ENCODE measurements at places on chromosomes 3 and 15.

- peak; percentile 39 for DNase-seq
Measured at GRCh38 chr3:62201438-62202035, 171.8 kb downstream of the FEZF2 start.

DNA sequence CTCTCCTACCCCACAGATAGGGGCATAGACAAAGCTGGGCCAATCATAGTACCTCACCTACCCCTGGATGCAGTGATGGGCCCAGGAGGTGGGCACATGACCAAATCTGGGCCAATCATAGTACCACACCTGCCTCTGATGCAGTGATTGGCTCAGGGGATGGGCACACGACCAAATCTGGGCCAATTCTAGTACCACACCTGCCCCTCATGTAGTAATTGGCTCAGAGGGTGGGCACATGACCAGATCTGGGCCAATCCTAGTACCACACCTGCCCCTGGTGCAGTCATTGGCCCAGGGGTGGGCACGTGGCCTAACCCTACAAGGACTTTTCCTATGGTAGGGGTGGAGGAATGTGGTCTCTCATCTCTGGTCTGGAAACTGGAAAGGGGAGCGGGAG lies 56.9 kb upstream of the MEF2A start:
- no peak for DNase-seq

DNA sequence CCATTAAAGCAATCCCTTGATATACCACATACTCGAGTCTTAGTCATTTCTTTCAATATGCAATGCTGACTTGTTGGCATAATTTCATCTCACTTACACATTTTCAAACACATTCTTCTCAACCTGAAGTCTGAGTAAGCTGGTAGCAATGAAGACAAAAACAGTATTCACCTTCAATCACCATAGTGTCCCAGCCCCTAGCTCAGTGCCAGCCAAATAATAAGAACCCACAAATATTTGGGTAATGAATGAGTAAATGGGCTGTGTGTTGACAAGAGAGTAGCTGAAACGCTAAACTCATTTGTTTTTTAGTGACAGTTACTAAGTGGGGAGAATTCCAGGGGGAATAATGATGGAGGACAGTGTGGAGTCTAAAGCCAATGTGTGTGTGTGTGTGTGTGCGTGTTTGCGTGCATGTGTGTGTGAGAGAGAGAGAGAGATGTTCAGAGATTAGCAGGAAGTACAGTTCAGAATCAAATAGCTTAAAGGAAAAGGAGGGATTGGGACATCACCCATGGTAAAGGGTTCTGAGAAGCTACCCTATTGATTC lies 165.7 kb downstream of the GAP43 start:
- DNase-seq = no peak

- DNase-seq = peak; percentile 64
Measured at GRCh38 chr3:71026634-71027578, 556.6 kb downstream of the FOXP1 start.

GRCh38 chr3:2211568-2211967 lies 112.9 kb downstream of the CNTN4 start:
- no peak for DNase-seq

GRCh38 chr15:77688693-77689092 lies 56.0 kb upstream of the LINGO1 start:
- no peak for DNase-seq

DNA sequence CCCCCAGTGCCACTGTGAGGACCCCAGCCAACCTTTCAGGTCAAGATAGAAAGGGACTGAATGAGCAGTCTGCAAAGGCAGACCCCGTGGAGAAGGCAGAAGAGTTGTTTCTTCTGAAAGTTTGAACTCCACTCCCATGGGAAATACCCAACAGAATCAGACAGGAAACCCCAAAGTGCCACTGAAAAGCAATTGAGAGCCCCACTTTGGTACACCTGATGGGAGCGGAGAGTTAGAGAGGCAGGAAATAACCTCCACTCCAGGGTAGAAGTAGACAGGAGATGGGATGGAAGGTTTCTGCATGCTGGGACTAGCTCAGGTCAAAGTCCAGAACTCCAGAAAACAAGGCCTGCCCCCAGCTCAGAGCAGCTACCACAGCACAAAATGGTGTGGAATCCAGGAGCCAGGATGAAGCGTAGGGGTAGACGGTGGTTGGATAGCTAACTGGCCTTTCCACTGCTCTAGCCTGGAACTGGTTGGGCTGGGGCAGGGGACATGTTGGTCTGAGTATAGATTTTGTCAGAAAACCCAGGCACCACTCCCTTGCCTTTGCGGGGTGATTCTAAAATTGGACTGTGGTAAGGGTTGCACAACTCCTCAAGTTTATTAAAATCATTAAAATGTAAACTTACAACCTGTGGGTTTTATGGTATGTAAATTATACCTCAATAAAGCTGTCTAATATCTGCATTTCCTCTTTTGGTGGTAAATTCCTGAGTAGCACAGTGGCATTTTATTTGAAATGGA lies 1.9 kb upstream of the RAB43 start:
- DNase-seq = peak; percentile 79

GRCh38 chr15:89822951-89823711 lies 8.5 kb upstream of the ANPEP start:
- DNase-seq = no peak

DNA sequence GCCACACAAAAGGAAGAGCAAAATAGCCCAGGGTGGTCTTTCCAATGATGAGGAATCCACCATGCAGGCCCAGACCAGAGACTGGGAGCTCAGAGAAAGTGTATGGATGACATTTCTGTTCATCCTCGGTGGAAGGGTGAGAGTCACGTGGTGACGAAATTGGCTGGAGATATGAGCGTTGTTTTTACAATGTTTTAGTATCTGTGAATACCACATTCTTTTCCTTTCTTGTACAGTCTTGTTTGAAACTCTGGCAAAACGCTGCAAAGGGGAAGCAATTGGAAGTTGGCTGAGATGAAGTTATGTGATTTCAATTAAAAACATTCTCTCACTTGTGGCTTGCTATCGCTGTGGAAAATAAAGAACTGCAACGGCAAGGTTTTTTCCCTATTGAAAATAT lies 137.5 kb downstream of the MAGI1 start:
- no peak for DNase-seq

DNA sequence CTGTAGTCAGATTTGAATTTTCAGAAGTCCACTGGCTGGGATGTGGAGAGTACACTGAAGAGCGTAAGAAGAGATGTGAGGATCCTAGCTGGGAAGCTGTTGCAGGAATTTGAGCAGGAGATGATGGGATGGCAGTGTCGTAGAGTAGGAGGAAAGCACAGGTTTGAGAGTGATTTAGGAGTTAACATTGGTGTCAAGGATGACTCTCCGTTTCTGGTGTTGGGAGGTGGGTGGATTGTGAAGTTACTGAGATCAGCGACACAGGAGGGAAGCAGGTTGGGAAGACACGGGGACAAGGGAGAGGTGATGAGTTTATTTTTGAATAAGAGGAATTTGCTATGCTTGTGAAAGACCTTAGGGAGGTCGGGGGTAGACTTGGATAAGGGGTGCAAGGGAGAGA lies 434.2 kb upstream of the TPM1 start:
- no peak for DNase-seq

DNA sequence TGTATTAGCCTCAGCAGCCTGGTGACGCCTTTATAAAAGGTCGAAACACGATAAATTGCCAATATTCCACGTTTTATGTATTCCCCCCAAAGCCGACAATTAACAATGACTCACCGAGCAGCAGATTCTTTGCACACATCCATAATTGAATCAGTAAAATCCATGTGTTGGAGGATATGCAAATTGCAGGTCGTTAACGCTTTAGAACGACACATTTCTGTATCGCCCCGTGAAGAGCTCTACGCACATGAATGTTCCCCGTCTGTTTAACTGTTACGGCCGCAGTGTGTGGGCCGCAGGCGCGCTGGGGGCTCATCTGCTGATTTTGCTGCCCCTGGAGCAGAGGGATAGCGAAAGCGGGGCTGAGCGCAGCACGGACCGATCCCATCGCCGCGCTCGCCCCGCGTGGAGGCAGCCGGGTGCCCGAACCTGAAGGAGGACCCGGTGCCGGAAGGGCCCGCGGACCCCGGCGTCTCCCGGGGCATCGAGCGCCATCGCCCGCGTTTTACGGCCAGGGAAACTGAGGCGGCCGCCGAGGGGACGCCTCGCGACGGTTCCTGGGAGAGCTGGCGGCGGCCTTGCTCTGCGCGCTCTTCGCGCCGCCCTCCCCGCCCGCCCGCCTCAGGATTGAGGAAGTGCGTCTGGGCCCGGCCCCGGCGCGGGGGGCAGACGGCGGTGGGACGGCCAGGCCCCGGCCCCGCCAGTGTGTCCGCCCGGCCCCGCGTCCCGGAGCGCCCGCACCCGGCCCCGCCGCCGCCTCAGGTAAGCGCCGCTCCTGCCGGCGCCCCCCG lies at the start of gene LRRK1:
TSS of gene LRRK1 (plus strand) at position 668 of the 791 bp plus-strand sequence. CDS start 5,276 bp downstream, outside the sequence.
- DNase-seq = peak; percentile 64

GRCh38 chr3:46764206-46764605 lies 46.5 kb upstream of the PRSS50 start:
- DNase-seq = no peak

DNA sequence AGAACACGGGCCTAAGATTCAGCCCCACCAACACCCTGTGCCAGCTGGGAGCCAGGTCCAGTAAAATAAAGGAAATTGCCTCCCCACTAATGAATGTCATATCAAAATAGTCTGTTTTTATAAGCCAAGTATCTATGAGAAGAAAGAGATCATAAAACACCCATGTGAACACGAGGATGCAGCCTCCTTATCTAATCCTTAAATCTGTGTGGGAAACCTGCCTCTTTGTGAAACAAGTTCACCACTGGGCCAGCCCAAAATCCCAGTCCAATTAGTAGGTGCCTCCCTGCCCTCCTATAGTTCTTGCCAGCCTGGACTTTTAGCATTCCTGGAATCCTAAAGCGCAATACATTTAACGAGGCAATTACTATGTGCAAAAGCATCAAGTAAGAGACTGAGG lies 42.0 kb downstream of the SCAPER start:
- no peak for DNase-seq

DNA sequence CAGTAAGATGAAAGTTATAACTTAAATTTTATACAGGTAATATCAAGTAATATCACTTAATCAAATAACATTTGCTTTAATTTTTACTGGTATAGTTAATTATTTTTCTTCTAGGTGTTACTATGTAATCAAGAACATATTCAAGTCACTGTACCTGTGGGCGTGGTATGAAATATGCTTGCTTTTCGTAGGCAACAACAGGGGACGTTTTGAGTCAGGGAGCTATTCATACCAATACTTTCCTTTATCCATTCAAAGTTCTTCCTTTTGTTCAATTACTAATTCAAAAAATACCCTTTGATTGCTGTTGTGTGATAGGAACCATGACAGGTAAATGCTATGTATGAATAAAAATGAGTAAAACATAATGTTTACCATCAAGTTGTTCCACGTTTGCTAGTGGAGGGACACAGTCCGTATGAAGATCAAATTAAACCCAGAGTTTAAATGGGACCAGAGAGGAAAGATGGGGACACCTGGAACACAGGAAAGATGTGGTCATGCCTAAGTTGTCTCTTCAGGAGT lies 654.0 kb upstream of the KCNMB2 start:
- no peak for DNase-seq

DNA sequence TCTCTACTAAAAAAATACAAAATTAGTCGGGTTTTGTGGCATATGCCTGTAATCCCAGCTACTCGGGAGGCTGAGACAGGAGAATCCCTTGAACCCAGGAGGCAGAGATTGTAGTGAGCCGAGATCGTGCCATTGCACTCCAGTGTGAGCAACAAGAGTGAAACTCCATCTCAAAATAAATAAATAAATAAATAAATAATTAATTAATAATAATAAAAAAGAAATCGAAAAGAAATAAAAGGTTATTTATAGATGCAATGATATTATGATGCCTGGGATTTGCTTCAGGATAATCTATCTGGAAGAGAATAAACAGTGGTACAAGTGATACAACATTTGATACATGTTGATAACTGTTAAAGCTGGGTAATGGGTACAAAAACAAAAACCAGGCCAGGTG lies 58.6 kb downstream of the SOX2 start:
- no peak for DNase-seq

- no peak for DNase-seq
Measured at GRCh38 chr3:175349168-175349567, 490.0 kb downstream of the NAALADL2 start.

DNA sequence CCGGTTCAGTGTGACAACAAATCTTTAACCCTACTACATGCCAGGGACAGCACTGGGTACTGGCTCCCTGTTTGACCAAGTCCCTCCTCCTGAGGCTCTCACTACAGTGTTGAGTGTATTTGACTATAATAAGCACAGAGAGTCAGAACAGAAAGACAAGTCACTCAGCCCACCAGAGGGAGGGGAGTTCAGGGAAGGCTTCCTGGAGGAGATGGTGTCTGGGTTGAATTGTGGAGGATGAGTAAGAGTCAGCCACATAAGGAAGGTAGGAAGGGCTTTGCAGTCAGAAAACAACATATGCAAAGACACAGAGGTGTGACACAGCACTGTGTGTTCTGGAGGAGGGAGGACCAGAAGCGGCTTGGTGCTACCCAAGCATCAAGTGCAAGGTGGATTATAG lies 17.7 kb downstream of the MEGF11 start:
- DNase-seq = no peak

- DNase-seq = no peak
Measured at GRCh38 chr3:12679468-12679867, 15.6 kb upstream of the RAF1 start.

GRCh38 chr15:74442604-74443003 lies 8.8 kb upstream of the SEMA7A start:
- DNase-seq = no peak

- DNase-seq = no peak
Measured at GRCh38 chr15:34652726-34653033, 69.2 kb upstream of the GOLGA8B start.

DNA sequence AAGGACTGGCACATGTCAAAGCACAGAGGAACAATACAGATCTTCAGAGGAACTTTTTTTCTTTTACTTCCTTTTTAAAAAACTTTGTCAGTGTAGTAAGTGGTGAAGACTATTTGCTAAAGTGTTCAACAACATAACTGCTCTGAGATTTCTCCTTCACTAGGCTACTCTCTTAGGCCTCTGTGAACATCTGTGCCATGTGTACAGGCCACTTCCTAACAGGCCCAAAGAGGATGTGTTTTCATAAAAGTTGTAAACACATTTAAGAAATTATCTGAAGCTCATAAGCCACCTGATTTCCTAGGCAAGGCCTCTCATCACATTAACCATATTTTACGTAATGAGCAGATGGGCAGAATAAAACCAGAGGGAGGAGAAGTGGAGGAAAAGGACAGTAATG lies 235.4 kb downstream of the FHIT start:
- DNase-seq = no peak

DNA sequence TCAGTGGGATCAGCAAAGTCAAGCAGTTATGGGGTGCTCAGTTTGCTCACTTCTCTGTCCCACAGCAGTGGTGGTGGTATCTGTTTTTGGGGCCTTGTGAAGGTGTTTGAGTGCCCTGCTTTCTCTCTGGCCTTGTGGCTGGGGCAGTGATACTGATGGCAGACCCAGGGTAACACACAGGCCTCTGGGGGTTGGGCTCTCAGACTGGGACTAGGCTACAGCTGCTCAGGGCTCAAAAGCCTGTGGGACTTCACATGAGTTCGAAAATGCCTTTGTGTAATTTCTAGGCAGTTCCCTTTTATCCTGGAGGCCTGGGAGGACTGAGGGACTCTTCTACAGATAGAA lies 75.3 kb downstream of the STXBP5L start:
- no peak for DNase-seq

DNA sequence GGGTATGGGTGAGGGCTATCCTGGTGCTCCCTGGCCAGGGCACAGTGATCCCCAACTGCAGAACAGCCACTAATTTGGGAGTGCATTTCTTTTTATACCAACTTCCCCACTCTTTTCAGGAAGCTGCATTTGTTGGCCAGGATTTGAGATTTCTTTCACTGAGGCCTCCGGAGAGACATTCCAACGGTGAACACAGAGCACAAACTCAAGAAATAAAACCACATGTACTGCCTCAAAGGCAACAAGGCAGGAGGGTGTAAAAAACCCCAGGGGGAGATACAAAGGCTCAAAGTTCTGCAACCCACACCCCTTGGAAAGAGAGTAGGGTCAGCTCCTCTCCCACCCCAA lies 65.3 kb downstream of the CPN2 start:
- no peak for DNase-seq
